ENCODE measurements at places on chromosomes 11 and 22.

DNA sequence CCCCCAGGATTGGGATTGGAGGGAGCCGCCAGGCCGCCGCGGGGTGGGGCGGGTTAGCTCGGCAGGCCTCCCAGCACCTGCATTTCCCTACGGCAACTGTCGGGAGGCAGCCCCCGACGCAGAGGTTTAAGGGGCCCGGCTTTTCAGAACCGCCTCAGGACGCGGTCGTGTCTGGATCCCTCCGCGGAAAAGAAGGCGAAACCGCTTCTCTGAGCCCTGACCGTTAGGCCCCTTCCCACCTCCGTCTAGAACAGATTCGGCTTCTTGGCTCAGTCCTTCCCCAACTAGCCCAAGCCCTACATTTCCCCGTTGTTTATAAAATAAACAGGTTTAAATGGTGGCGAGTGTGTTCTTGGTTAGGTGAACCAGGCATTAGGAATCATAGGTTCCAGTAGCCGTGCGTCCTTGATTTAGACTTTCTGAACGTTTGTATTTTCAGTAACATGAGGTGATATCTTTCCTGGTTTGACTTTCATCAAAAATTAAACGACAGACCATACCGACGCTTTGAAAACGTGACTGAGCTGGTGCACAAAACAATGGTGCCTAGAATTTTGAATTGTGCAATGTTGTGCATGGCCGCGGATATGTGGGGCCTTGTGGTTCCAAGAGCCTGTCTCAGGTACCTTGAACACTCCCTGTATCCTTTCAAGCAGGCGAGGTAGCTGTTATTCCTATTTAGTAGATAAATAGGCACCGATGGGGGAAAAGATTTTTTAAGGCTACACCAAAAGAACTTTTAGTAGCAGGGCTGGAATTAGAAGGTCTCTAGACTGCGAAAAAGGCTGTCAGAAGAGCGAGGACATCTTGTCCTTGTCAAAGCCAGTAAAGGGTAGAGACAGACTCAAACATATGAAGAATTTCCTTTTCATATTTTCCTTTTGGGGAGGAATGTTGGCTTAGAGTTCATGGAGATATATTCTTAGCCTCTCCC is 1.2 kb upstream of the HSPA8 start:
- peak; percentile 51 for DNase-seq

DNA sequence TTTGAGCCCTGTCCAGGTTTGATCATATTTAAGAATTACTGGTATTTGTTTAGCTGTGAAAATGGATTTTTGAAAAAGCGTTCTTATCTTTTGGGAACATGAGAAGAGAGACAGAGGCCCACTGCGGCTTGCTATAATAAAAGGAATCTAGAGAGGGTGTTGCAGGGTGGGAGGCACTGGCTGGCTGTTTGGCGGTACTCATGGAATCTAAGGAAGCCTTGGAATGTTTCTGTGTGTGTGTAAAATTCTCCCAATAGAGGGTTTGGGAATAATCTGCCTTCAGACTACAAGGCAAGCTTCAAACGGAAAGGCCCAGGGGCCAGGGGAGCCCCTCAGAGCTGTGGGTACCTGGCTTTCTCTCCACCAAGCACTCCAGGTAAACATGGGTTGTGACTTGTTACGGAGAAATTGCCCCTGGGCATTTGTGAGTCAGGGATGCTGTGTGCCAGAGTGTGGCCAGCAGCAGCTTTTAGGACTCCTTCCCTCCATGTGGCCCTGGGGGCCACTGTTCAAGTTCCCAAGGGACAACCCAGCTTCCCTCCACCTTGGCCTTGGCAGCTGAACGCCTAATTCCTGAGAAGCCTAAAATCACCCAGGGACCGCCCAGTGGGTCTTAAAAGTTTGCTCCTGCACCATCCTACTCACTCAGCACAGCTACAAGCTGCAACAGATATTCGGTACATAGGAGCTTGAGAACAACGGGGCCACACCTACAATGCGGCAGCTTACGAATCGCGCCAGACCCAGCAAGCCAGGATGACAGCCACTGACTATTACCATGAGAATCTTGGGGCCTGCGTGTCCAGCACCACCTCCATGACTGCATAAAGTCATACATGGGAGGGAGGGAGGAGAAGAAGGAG is 14.1 kb upstream of the SYT8 start:
- no peak for DNase-seq

- no peak for DNase-seq
These were observed 162.8 kb downstream of the ST3GAL4 start for GRCh38 chr11:126518071-126518971.

DNA sequence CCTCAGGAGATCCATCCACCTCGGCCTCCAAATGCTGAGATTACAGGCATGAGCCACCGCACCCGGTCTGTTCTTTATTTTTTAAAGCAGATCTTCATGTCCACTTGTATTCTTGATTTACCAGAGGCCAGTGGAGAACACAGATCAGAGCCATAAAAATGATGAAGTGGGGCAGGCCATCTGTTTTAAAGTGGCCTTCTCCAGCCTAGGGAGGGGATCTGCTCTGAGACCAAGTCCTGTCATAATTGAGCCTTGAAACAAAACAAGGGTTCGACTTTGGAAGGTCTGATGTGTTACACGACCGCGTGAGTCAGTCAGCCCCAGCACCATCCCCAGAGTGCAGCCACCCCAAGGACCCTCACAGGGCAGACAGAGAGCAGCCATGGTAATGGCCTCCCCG is 27.5 kb downstream of the ABCC8 start:
- DNase-seq: no peak

- DNase-seq: no peak
These were observed 147.0 kb downstream of the PAX6 start for GRCh38 chr11:31664129-31664528.

- DNase-seq: no peak
These were observed 12.7 kb downstream of the FAM76B start for GRCh38 chr11:95776859-95777258.

Data from NCI-H345 (cell line).